RPMI8226 (cell line): ENCODE measurements at places on chromosomes 1 and 21.

GRCh38 chr1:89786628-89787214 is 34.1 kb upstream of the LRRC8D start:
- no peak for DNase-seq

- no peak for DNase-seq
Measured at GRCh38 chr1:17140279-17140678, 21.0 kb upstream of the PADI2 start.

DNA sequence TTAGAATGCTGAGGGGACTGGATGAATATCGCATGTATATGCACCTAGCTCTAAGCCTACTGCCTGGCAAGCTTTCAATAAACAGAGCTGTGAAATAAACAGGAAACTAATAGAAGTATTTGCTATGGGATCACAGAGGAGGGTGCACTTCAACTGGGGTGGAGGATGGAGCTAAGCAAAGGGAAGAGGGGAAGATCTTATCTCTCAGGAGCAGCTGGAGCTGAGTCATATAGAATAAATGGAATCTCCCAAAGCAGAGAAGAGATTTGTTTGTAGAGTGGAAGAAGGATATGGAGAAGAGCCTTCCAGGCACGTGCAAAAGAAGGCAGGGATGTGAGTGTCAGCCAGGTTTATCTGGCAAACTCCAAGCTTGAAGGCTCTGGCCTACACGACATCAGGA is 17.0 kb upstream of the KCNA10 start:
- no peak for DNase-seq

- DNase-seq: no peak
Measured at GRCh38 chr1:168260393-168260792, 20.3 kb upstream of the TBX19 start.

DNA sequence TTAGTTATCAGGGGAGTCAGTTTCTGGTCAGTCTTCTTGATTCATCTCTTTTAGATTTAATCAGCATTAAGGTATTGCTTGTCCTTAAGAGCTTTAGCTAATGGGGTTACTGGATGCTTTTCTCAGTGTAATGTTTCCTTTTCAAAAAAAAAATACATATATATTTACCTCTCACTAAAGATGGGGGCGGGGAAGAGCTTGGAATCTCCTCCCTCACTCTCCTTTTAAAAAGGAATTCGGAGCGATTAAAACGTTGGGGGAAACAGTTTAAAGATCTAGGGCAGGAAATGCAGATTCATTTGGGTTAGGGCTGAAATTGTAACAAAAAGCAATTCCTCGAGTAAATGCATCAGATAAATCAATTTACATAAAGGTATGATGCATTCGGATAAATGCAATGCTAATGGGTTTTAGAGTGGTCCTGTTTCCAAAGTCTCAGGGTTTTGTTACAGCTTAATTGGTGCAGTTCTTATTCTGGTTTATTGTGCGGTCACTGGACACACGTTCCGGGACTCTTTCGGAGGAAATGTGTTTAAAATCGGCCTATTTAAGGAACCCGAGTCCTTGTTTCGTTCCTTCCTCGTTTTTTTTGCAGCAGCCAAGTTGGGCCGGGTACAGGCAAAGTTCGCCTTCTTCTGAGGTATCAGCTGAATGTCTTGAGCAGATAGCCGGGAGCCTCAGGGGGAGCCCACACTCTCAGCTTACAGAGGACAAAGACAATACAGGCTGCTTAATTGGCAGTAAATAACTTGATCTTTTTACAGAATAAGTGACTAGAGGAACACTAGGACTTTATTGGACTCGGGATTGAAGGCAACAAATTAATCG is 1.6 kb downstream of the LMO4 start:
- DNase-seq: peak; percentile 40

DNA sequence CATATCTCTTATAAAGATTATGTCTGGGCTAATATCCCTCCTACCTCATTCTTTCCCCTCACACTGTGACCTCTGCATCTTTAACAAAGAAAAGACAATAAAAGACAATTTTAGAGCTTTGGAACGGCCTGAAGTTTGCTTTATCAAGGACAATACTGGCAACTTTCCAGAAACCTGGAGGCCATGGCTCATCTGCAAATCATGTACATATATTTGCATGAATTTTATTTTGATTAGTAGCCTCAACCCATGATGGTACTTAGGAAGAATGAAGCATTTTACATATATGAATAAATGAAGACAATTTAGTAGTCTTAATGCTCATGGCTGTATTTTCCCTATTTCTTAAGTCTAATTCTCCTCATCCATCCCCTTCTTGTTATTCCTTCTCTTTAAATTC is 612.2 kb upstream of the CXADR start:
- DNase-seq: no peak

- no peak for DNase-seq
Measured at GRCh38 chr1:89918127-89918793, 76.7 kb upstream of the ZNF326 start.

DNA sequence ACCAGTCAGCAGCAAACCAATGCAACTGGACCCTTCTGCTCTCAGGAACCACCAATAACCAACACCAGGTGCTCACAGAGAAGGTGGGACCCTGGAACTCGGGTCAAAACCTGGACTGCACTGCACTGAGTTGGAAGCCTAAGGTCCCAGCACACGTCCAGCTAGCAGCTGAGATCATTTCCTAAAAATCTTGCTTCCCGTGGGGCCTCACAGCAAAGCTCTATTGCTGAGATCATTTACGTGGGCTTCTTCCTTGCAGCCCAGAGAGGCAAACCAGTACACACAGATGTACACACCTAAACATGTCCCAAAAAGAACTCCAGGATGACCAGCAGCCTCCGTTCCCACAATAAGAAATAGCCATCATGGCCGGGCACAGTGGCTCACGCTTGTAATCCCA is 22.8 kb upstream of the STMN1 start:
- no peak for DNase-seq

DNA sequence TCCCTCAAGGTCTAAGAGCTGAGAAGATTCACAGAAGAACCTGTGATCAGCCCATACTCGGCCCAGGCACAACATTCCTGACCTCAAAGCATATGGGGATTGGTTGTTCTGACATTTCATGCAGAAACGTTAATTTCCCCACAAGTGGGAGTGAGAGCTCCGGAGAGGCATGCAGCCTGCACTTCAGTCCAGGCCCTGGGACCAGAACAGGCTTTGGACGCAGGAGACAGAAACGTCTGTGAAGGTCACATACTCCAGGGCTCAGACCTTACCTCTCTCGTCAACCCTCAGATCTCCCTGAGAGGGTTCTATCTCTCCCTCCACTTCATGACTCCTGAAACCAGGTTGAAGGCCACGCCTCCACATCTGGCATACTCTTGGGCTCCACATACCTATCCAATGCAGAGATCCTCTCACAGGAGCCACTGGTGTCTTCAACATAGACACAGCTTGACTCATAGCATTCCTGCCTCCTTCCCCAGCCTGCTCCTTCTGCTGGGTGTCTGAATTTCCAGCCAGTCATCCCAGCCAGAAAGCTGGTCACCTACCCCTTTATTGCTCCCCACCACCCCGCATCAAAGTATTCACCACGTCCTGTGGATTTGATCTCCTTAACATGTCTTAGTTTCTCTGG is 149.2 kb downstream of the OMA1 start:
- DNase-seq: no peak

GRCh38 chr1:44848456-44849181 is 5.6 kb upstream of the PTCH2 start:
- no peak for DNase-seq

DNA sequence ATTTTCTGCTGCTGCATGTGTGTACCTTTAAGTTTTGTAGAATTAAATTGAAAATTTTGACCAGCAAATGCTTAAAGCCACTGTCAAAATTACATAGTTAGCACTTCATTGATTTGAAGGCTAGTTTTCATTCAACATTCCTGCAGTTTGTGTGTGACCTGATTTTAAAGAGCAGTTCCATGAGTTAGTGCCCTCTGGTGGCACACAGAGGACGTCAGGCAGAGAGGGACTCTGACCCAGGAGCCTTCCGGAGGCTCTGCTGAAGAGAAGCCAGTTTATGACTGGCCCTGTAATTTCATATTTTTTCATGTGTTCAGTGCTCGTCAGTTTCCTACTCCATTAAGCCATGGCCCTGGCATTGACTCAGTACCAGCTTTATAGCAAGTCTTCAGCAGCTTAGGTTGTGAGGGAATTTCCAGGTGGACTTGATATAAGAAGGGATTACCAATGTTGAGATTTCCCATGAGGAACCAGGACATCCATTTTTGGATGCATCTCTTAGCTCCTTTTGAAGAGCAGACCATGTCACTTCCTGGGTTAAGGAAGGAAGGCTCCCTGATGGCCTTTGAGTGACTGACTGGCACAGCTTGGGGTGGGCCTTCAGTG is 104.7 kb downstream of the CAMTA1 start:
- peak; percentile 78 for DNase-seq

DNA sequence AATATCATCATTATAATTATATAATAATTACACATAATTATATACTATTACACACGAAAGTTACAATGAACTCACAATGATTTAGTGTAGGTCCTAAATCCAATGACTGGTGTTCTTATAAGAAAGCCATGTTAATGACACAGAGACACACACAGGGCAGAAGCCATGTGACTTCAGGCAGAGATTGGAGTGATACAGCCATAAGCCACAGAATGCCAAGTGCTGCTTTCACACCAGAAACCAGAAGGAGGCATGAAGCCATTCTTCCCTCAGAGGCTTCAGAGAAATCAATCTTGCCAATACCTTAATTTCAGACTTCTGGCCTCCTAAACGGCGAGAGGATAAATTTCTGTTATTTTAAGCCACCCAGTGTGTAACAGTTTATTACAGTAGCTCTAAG is 147.4 kb upstream of the KRTAP19-8 start:
- no peak for DNase-seq

DNA sequence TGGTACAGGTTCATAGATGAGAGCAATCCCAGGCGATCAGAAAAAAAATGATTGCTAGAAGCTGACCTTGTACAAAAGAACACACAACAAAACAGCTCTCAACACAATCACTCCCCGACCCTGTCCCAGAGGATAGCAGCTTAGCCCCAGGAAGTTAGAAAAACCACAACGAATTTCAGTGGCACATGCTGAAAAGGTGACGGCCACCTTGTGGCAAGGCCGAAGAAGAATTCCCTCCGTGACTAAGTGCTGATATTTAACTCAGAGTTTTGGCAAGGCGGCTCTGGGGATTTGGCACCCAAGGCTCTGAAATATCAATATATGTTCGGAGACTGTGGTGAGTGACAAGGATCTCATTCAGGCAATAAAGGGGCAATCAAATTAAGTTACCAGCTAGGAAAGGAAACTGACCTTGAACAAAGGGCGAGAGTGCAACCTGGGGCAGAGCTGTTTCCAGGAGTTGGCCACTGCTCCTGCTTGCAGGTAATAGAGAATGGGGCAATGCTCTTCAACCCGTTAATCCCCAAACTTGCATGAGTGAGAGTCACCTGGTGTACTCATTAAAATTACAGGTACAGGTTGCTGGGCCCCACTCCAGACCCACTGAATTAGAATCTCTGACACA is 96.2 kb downstream of the BEND5 start:
- DNase-seq: peak; percentile 20

GRCh38 chr1:233261695-233262094 is 33.8 kb downstream of the PCNX2 start:
- DNase-seq: no peak

DNA sequence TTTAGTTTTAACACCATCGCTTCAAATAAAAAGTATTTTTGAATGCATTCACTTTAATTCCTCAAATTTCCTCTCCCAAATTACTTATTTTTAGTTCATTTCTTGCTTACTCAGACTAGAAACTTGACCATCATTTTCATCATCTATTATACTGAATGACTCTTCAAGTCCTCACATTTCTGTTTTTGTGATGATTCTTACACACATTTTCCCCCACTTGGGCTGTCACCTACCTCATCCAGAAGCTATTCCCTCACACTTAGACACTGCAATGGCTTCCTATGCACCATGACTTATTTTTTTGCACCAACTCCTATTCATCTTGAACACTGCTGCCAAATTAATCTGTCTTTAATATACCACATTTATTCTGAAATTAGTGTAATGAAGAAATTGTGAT is 239.6 kb upstream of the DUSP10 start:
- no peak for DNase-seq

DNA sequence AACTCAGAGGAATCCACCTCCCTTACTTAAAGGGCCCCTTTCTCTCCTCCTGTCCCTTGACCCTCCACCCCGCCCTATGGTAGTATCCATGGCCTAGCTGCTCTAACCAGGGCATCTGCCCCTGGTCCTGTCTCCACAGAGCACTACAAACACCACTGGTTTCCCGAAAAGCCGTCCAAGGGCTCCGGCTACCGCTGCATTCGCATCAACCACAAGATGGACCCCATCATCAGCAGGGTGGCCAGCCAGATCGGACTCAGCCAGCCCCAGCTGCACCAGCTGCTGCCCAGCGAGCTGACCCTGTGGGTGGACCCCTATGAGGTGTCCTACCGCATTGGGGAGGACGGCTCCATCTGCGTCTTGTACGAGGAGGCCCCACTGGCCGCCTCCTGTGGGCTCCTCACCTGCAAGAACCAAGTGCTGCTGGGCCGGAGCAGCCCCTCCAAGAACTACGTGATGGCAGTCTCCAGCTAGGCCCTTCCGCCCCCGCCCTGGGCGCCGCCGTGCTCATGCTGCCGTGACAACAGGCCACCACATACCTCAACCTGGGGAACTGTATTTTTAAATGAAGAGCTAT is 1.7 kb downstream of the BTG2 start:
- DNase-seq: peak; percentile 48

DNA sequence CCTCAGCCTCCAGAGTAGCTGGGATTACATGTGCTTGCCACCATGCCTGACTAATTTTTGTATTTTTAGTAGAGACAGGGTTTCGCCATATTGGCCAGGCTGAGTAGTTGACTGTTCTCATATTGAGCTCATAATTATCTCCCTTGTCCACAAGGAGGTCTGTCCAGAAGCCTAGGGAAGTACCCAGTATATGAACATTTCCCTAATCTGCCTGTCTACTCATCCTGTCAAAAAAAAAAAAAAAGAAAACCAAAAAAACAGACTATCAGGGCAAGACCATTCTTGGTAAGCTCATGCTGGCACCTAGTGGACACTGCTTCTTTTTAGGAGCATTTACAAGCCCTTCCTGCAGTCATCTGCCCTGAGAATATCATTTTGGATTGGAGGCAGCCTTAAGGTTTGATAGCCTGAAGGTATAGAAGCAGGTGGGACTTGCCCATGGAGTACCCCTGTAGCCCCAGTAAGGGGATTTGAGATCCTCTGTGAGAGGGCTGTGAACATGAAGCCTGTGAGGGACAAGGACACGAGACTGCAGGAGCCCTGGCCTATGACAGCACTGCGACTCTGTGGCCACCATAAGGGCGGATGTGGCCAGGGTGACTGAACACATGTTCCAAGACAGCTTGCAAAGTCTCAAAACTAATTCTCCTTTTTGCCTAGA is 10.8 kb upstream of the DUSP12 start:
- DNase-seq: peak; percentile 73
